Mammary epithelial cell (primary cell): ENCODE measurements at places on chromosomes 12 and 14.
A peak's percentile ranks its signal among the peaks of the same experiment; 100 is the strongest.

GRCh38 chr12:24488091-24488596 lies 460.8 kb downstream of the BCAT1 start:
- no peak for DNase-seq

GRCh38 chr12:50082644-50083043 lies 2.5 kb upstream of the SMARCD1 start:
- no peak for DNase-seq

GRCh38 chr12:24760162-24760561 lies 188.7 kb downstream of the BCAT1 start:
- peak; percentile 65 for DNase-seq

- DNase-seq, result no peak
These were observed 663 bp upstream of the ULK1 start for GRCh38 chr12:131893605-131894312.

GRCh38 chr12:68743356-68743755 lies 2.6 kb upstream of the SLC35E3 start:
- DNase-seq, result no peak

GRCh38 chr12:21502164-21502496 lies 541 bp downstream of the GOLT1B start:
- peak; percentile 9 for DNase-seq

DNA sequence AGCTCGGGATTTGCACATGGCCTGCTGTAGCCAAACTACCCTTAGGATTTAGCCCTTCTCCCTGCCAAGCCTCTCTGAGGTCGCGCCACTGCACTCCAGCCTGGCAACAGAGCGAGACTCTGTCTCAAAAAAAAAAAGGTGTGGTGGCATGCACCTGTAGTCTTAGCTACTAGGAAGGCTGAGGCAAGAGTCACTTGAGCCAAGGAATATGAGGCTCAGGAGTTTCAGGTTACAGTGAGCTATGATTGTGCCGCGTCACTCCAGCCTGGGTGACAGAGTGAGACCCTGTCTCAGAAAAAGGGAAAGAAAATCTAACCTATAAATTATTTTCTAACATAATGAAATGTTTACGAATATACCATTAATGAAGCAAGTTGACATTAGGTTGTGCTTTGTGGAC lies 29.7 kb downstream of the ESRRB start:
- no peak for DNase-seq

DNA sequence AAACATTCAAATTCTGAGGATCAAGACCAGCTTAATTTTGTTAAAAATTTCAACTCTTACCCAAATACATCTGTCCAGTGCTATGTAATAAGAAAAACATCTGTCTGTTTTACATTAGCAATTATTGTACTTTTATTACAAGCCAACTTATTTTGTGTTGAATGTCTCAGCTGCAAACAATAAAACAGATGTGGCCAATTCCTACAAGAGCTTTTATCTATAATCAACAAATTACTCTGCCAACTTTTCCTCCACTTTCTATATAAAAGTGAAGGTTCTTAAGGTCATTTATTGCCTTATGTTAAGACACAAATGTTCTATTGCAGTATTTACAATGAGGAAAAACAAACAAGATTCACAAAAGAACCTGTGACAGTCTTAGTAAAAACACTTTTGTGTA lies 72.7 kb downstream of the NOVA1 start:
- DNase-seq, result no peak

DNA sequence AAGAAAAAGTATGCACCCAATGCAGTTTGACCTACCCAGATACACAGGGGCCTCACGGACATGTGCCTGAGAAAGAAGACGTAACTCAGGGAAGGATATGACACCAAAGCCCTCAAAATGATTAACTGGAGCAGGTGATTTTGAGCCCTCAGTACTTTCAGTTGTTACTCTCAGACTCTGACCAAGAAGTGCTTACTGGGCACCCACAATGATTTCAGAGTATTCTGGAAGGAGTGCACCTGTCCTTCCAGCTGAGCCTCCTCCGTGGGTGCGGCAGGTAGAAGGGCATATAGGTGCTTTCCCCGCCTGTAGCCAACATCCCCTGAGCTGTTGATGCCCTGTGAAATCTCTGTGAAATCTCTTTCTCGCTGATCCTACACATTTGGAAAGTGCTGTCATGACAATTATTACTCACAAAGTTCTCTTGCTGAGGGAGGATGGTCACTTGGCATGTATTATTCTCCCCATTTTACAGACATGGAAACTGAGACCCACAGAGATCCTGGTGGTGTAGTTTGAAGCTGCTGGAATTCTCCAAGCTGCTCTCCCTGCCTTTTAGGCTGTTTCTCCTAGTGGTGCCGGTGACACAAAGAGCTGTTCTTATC lies 154.3 kb upstream of the CCND2 start:
- no peak for DNase-seq

GRCh38 chr12:76896274-76896673 lies 17.5 kb upstream of the CSRP2 start:
- no peak for DNase-seq

- DNase-seq, result no peak
These were observed 170.1 kb downstream of the NRXN3 start for GRCh38 chr14:78340250-78340649.

- DNase-seq, result peak; percentile 99
These were observed 92.5 kb downstream of the SSPN start for GRCh38 chr12:26287671-26288381.

DNA sequence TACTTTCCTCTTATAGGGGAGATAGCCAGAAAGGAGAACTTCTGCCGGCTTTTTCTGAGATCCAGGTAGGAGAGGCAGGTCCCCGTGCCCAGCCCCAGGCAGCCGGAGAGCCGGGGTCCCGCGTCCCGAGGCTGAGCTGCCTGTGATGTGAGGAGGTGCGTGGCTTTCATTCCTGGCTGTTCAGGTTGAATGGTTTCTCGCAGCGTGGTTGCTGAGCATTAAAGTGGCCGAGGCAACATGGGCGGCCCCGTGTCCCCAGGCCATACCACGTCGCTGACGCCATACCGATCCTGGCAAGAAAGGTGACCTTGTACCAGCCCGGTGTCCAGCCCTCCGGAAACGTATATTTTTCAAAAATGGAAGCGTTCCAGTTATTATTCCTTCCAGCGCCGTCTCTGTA lies 116.7 kb upstream of the MYL2 start:
- DNase-seq, result no peak

- no peak for DNase-seq
These were observed 11.6 kb downstream of the ATP6V0A2 start for GRCh38 chr12:123723765-123724164.

GRCh38 chr12:80242321-80242720 lies 143.0 kb downstream of the OTOGL start:
- peak; percentile 1 for DNase-seq

- DNase-seq, result peak; percentile 43
These were observed 17.6 kb upstream of the A2M start for GRCh38 chr12:9133216-9133916.

DNA sequence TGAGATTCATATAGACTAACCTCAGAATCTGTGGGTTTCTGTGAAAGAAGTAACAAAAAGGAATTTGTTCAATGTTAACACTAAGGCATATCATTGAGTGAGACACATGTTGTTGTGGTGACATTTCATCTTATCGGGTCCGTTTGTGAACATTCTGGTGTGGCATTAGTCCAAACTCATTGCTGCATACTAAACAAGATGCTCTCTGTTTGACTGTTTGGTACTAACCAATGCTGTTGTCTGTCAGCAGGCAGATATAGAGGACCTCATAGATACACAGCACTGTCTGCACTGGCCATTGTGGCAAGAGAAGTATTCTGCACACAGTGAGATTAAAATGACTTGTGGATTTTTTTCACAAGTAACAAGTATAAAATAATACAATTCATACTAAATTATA lies 41.2 kb downstream of the SLC25A21 start:
- no peak for DNase-seq

GRCh38 chr14:89699071-89699470 lies 255.5 kb downstream of the EFCAB11 start:
- no peak for DNase-seq

- DNase-seq, result peak; percentile 52
These were observed 524.4 kb downstream of the MED13L start for GRCh38 chr12:115752913-115753726.

DNA sequence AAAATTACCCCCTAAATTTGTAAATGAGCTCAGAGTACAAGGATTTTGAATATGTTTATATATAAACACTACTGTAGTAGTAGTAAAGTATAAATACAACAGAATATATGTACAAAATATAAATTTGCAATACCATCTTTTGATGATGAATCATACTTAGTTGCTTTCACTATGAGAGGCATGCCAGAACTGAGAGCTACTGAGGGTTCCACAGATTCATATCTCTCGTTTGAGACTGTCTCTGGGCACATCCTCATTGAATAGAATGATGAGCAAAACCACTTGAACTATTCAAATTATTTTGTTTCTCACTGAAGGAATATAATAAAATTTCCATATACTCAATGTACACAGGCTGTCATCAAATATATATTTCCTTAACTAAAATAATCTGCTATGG lies 417.6 kb downstream of the NAV3 start:
- no peak for DNase-seq

DNA sequence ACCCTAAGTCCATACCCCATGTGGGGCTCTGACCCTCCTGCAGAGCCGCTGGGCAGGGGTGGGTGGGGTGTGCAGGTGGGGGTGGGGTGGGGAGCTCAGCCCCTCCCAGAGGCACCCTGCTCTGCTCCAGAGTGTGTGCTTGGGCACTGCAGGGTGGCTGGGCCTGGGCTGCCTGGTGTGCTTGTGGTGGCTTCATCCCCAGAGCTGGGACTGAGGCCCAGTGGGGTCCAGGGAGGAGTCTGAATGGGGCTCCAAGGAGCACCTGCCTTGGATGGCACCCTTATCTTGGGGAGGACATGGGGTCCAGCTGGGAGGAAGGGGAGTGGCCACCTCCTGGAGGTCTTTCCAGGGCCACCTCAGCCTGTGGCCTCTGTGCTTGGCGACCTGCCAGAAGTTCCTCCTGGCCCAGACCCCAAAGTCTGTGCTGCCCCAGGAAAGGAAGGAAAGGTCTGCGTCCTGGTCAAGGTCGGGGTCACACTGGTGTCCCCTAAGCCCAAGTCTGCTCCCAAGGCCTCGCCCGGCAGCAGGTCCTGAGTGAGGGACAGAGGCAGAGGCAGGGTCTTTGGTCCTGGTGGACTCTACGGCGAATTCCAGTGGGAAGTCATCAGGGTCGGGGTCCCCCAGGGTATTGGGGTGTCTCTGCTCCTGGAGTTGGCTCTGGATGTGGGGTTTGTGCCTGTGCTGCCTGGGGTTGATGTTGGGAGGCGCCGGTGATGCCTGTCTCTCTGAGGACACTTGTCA lies 373.4 kb downstream of the TMEM121 start:
- DNase-seq, result no peak

DNA sequence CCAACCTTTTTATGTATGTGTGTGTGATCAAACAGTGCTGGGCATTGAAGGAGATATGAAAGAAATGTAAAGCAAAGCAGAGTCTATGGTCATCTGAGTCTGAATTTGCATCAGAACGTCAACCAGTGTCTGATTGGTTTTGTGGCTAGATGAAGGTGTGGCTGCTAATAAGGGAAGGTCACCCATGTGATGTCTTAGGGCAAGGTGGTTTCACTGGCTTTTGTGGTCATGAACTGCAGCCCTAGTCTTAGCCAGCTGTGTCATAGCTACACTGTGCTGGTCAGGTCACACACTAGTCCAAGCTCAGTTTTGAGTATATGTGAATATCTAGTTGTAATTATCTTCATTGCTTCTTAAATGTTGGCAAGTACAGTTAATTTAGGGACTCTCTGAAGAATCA lies 105.8 kb downstream of the TGFB3 start:
- DNase-seq, result peak; percentile 78

GRCh38 chr14:31660728-31661127 lies 99.5 kb downstream of the NUBPL start:
- DNase-seq, result no peak

DNA sequence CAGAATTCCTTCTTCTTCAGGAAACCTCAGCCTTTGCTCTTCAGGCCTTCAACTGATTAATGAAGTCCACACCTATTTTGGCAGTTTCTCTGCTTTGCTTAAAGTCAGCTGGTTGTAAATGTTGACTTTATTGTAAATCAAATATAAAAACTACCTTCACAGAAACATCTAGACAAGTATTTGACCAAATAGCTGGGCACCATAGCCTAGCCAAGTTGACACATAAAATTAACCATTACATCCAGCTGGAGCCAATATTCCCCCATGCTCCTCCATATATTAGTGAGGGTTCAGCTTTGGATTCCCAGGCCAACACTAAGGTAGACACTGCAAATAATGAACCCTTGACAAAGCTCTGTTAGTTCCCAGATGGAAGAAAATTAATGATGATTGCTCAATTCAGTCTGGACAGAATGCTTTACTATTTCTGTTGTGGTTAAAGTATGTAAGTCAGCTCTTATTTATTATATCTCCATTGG lies 125.5 kb downstream of the ZFP36L1 start:
- no peak for DNase-seq

GRCh38 chr14:100222224-100223093 lies 16.5 kb upstream of the YY1 start:
- DNase-seq, result no peak

- DNase-seq, result no peak
These were observed 55.5 kb downstream of the ZNF664 start for GRCh38 chr12:124028555-124028925.

- DNase-seq, result no peak
These were observed 102.1 kb downstream of the DENND5B start for GRCh38 chr12:31488737-31489338.

DNA sequence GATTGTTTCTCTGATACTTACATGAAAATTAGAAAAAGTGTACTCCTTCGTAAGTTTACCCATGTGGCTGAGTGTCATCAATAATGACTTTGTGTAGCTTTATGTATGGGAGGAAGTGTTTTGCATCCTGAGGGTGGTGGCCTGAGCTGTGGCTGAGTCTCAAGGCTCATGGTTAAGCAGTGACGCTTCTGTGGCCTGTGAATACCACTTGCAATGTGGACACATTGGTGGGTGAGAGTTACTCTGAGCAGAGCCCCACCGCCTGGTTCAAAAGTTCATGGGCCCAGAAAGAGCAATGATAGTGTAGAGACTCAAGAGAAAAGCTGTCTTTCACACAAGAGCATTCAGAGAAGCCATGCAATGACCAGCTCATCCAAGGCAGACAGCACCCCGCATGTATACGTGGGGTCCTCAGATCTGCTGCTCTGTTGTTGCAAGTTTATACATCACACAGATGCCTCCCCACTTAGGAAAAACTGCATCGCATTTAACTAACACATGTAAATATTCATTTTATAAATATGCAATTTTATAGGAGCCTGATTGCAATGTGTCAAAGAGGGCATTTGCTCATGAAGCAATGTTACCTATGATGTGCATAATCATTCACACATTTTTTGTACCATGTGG lies 55.1 kb upstream of the FRMD6 start:
- no peak for DNase-seq

- DNase-seq, result peak; percentile 29
These were observed 50.4 kb downstream of the CHGA start for GRCh38 chr14:92973261-92973797.

- no peak for DNase-seq
These were observed 1045.6 kb downstream of the BCL11B start for GRCh38 chr14:98226411-98226810.

- DNase-seq, result no peak
These were observed 952 bp downstream of the DRAM1 start for GRCh38 chr12:101878243-101878821.

GRCh38 chr14:73231981-73232851 lies 5.1 kb upstream of the PAPLN start:
- DNase-seq, result no peak

- DNase-seq, result peak; percentile 20
These were observed 10.5 kb upstream of the ZDHHC22 start for GRCh38 chr14:77151918-77152588.
